ENCODE measurements at places on chromosomes 5 and 9.
A peak's percentile ranks its signal among the peaks of the same experiment; 100 is the strongest.

DNA sequence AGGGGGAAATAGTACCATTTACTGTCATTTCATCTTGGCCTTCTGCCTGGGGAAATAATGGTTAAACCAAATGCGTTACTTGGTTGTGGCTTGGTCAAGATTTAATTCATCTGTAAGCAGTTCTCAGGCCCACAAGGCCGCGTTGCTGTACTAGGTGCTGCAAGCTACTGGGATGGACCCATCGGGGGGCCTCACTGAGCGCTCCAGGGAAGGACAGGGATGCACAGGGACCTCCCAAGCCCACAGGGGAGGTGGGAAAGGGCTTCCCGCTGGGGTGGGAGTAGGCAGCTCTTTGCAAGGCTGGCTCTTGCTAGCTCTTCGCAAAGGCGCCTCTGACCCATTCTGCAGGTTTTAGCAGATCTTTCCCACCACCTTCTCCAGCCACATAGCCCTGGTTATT is 8.0 kb downstream of the GFPT2 start:
- DNase-seq = no peak

GRCh38 chr5:168827636-168828035 is 248.5 kb upstream of the PANK3 start:
- DNase-seq = no peak

DNA sequence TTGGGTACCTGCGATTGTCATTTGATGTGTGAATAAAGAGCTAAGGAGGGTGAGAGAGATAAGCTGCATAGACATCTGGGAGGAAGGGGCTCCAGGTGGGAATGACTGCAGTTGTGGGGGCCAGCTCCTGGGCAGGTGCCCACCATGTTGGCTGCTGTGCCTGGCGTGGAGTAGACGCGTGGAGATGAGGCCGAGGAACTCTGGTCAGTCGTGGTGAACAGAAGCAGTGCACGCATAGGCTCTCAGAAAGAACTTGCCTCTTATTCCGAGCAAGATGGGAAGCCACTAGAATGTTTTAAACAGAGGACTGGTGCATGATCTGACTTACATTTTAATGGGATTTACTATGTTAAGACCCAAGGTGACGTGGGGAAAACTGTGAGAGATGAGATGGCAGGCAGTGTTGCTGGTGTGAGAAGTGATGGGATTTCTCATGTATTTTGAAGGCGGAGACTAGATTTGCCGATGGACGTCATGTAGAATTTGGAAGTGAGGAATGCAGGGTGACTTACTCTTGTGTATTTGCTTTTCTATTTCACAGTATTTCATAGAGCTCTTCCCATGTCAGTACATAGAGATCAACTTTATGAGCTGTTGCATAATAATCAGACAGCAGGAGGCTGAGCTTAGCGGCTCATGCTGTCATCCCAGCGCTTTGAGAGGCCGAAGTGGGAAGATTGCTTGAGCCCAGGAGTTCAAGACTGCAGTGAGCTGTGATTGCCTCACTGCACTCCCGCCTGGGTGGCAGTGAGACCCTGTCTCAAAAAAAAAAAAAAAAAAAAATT is 71.1 kb downstream of the EHMT1 start:
- no peak for DNase-seq

DNA sequence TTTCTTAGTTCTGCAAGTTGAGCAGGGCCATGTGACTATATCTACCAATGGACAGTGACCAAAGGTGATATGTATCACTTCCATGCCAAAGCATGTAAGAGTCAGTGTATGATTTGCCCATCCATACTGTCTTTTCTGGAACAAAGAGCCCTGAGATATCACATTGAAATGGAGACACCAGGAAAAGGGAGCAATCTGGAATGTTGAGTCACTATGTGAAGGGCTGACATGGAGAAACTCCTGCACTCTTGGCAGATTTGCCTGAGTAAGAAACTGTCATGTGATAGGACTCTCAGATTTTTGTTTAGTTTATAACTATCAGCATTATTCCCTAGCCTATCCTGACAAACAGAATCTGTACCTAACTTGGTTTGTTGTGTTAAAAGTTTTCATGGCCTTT is 29.8 kb upstream of the TMEM161B start:
- peak; percentile 2 for DNase-seq

DNA sequence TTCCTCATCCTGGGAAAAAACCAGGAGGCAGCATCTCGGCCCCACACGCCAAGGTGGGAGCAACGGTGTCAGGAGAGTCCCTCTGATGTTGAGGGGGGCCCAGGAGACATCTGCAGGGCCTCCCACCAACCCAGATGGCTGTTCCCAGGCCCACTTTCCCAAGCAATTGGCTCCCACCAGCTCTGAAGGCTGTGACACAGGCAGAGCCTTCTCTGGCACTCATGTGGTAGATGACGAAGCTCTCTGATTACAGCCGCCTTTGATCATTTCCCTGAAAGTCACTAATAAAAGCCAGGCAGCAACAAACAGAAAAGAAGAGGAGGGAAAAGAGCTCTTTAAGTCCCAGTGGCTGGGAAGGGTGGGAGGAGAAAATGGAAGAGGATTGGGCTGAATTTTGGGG is 226.5 kb downstream of the CDK5RAP2 start:
- DNase-seq = peak; percentile 19

DNA sequence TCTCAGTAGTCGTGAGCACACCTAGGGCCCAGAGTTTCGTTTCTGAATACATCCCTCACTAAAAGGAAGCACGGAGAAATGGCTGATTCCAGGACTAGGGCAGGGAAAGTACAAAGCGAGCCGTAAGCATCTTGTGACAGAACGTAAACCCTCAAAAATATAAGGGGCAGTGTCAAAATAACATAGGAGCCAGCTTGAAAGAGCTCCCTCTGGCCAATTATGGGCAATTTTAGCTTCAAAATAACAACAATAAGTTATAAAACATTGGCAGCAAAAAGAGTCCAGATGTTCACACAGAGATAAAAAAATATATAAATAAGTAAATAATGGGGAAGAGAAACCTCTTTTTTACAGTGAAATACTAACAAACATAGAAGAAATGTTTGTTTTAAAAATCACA is 18.5 kb upstream of the GLIS3 start:
- no peak for DNase-seq

DNA sequence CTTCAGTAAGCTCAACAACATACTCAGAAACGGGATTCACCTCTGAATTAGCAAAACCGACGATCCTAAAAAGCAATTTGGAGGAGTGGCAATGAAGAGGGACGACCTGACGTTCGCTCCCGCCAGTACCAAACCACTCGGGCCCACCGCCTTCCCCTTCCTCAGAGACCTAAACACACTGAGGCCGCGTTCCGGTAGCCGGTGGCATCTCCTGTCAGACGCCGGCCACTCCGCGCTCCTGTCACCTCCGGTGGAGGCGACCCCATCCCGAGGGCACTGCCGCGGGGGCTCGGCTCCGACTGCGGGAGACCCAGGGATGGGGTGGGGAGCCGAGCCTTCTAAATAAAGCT is 617 bp downstream of the PPP6C start:
- DNase-seq = no peak

- DNase-seq = no peak
Measured at GRCh38 chr5:38197118-38197517, 61.2 kb upstream of the EGFLAM start.

DNA sequence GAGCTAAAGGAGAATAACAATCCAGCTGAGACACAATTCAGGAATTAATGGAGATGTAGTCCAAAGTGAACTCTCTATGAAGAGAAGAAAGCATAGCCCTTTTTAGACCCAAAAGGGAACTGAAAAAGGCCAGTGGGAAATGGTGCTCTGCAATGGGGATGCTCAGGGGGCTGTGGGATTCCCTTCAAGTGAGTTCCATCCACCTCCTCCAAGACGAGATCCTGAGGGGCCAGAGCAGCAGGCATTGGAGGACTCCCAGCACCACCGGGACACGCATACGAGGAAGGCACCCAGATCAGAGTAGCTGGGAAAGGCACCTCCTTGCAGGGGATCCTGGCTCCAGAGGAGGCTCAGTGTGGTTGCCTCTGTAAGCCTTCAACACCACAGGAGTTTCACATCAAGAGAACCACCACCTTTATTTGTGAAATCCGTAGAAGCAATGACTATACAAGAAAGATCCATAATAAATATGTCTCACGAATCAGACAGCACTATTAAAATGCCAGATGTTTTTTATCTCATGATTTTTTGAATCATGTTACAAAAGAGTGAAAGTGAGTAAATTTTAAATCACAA is 288.2 kb downstream of the MED10 start:
- no peak for DNase-seq

GRCh38 chr9:128913995-128914772 is 6.6 kb upstream of the PHYHD1 start:
- DNase-seq = no peak

DNA sequence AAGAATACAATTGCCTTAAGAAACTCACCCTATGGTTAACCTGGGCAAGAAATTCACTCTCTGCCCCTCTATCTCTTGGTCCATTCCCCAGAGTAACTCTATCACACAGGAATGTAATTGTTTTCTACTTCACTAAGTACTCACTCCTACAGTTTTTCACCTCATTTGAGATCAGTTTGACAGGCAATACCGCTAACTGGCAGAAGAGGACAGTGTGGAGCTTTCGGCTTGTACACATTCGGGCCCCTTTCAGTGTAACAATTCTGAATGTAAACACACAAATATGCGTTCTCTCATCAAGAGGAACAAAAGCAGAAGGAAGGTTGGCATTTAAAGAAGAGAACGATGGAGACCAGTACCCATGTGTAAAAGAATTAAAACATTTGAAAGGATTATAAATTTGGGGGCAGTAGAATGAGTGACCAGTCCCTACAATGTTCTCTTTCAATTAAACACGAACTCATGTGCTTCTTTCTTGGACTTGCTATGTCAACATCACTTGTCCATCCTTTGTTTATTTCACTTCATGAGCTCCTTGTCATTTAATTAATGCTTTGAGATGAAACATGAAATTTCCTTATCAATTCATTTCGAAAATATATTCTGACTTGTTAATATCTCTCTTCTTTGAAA is 188.5 kb upstream of the GRAMD2B start:
- DNase-seq = no peak

DNA sequence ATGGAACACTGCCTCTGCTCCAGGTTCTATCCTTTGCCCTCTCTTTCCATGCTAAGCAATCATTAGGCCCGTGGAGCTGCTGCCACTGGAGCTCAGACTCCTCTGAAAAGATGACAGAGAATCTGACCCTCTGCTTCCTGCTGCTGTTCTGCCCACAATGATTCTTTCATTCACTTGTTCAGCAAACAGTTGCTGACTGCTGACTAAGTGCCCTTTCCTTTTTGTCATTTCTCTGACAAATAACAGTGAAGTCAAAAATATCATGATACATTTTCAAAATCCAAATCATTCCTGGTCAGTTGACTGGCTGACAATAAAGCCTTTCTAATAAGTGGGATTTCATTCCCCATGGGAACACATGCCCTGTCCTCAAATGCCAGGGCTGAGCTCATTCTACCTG is 110.1 kb downstream of the SIL1 start:
- no peak for DNase-seq
